ENCODE measurements at places on chromosomes 5 and 9. TPM values are rescaled to one million over a fixed set of nuclear protein-coding genes. Genes with fewer than 3 reads are reported as not detected.

ADGRD2 gene
- not detected for total RNA-seq

TCF7 gene
- total RNA-seq = not detected

DNA sequence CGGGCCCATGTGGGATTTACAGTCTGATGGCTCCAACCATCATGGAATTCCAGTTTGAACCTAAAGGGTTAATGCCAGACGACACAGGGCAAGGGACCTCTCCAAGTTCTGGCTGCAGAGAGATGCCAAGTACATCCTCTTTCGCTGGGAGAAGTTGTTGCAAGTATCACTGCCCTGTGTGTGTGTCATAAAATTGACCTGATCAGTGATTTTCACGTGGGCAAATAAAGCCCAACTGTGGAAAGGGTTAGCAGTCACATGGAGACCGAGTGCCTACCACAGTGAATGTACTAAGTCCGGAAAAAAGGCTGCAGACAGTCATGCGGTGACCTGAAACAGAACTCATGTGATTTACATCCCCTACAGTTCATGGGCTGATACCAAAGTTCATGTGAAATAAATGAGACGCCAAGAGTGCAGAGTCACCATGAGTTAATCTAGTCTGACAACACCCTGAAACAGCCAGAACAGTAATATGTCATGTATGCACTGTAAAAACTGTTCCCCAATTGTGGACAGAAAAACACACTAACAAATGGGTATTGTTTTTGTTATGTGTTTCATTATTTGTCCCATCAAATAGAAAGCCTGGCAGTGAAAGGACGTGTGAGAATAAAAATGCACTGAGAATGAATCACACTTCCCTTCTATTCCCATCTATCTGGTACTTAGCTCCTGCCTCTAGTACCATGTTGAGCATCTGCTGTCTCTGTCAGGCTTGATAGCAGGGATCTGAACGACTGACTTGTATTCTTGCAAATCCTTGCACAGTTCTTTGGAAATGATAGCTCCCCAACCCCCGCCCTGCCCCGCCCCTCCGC lies 115.7 kb downstream of the SUSD1 start:
- DNase-seq = peak; percentile 14

GRCh38 chr9:124793015-124793541 lies 16.1 kb downstream of the OLFML2A start:
- DNase-seq = no peak

DNA sequence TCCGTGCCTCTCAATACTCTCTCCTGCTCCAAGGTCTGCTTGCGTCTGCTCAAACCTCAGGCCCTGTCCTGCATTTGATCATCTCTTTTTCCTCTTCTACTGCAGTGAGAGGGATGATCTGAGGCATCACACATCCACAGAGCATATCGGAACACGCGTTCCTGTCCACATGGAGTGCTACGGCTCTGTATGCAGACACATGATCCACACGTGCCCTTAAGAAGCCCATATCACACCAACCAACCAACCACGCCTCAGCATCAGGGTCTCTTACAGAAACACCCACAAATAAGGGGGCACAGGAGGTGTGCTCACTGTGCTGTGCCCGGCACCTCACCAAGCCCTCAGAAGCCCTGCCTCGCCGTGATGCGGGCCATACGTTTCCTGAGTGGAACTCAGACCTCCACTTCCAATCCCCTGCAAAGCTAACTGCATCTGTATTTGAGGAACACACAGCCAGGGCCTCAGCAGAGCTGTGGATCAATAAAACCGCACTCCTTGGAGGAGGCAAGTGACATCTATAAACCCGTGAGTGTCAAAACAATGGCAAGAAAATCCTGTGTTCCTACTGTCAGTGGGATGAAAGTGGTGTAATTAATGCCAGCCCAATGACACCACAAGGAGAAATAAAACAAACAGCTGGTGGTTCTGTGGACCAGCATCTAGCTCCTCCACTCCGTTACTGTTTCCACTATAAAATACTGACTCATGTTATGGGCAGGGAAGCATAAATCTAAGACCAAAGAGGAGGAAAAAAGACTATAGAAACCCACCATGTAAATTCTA lies 40.4 kb downstream of the AK8 start:
- DNase-seq = no peak
